ENCODE measurements at places on chromosomes 2 and 18.

DNA sequence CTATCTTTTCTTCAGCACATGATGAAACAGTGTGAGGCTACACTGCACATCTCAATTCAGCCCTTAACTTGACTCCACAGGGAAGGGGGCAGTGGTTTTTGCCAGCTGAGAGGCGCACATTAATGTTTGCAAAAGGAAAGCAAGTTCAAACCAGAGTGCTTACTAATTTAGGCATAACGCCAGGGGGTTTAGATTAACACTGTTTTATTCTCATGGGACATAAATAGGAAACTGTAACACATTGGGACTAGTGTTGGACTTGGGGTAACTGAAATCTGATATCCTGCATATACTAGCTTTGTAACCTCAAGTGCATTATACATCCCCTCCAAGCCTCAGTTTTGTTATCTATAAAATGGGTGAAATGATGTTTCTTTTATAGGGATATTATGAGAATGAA lies 821.2 kb upstream of the ID2 start:
- no peak for DNase-seq

DNA sequence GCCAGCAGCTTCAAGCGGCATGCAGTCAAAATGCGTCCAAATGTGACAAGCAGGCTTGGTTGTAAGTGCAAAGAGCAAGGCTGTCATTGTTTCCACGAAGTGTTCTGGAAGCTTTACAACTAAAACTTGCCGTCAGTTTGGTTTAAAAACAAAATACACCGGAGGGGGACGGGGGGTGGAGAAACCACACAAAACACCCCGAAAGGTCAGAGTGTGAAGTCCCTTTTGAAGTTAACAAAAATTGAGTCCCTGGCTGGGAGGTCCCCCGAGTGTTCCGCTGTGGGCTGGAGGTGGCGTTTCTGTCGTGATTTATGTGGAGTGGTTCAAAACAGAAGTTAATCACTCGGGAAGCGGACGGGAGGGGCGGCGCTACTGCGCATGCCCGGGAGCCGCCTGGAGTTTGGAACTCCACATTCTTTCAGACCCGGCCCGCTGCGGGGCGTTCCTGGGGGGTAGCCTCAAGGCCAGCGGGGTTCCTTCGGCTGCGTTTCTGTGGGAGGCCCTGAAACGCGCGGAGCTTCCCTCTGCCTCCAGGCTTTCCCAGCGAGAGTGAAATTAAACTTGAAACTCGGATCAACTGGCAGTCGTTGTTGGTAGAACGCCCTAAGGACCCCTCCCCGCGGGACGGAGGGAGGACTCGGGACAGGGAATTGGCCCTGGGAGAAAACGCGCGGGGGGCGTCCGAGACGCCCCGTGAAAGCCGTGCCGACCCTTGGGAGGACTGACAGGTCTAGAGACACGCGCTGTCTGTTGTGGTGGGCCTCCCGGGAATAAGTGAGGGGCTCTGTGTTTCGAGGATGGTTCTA lies 1.4 kb downstream of the TGIF1 start:
- peak; percentile 74 for DNase-seq

- no peak for DNase-seq
Observed at GRCh38 chr2:165182029-165182428, 21.8 kb downstream of the SCN3A start.

DNA sequence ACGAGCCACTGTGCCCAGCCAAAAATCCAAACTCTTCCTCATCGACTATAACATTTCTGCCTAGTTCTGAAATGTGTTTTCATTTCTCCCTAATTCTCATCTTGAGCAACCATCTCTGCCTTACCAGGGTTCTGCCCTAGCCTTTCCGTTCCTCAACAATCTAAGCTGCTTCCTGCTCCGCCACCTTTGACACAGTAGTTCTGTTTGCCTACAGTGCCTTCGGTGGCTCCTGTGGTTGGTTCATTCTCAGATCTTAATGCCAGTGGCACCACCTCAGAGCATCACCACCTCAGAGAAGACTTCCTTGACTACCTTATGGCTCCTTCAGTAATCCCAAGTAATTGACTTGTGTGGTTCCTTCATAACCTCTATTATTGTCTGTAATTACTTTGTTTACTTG lies 3.8 kb downstream of the SOCS6 start:
- no peak for DNase-seq
